Stomach (tissue), 19 donors: ENCODE measurements at places on chromosomes 4 and X. TPM values are rescaled to one million over a fixed set of nuclear protein-coding genes. Genes with fewer than 3 reads are reported as not detected.

DNA sequence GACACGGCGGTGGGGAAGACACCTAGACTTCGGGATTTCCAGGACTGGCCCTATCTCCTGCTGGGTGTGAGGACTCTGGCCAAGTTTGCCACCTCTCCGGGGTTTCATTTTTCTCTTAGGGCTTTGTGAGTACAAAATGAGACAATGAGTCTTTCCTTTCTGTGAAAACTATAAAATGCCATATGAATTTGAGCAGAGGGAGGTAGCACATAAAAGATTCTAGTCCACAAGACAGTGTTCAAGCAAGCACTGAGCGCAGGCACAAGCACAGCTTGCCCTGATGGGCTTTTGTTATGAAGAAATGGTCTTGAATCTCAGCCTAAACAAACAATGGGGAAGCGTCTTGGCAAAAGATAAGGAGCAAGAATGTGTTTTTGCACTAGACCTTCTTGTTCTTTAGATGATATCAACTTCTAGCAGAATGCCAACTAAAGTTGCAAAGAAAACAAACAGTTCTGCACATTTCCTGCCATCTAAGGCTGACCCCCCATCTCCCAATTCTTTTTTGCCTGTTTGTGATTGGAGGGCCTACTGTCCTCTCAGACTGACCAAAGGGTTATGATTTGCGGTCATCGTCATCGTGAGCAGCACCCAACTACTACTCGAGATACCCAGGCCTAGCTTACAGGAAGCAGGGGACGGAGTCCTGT lies 73.0 kb upstream of the ZNF518B start:
- H3K4me1 ChIP-seq, result peaks cover 6% of the 10 kb centered on the region
- H3K4me3 ChIP-seq, result no peak overlapping the region
- no peaks in the 10 kb centered on the region for H3K36me3 ChIP-seq

- H3K4me1 ChIP-seq, result no peaks in the 10 kb centered on the region
- peaks cover 4% of the 10 kb centered on the region for H3K27me3 ChIP-seq
These were observed at the start of gene TRIM61 for GRCh38 chr4:164977243-164978164. Gene TRIM61, minus strand, starts transcription at chr4:164977657. Its CDS starts 7,655 bp downstream, at chr4:164970002.

- H3K4me3 ChIP-seq, result no peak overlapping the region
- H3K4me1 ChIP-seq, result no peaks in the 10 kb centered on the region
- H3K27ac ChIP-seq, result no peak overlapping the region
These were observed 55.4 kb upstream of the SLC10A7 start for GRCh38 chr4:146577111-146577510.

DNA sequence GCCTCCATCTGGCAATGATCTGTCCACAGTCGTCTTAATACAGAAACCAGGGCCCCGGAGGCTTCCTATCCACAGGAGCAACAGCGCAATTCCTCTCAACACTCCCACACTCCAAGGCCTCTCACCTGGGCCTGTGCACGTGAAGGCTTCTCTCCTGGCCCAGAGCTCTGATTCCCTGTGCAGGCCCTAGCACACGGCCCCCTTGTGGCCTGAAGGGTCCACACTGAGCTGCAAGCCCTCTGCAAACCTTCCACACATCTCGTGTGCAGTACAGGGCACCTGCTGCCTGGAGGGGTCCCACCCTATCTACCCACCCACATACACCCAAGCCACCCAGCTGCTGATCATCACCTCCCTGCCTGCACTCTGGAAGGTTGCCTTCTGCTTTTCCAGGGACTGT lies 150.1 kb upstream of the NUDT10 start:
- no peaks in the 10 kb centered on the region for H3K4me1 ChIP-seq
- H3K4me3 ChIP-seq, result no peak overlapping the region
- H3K27ac ChIP-seq, result no peak overlapping the region
- DNase-seq, result no peak
- H3K36me3 ChIP-seq, result no peaks in the 10 kb centered on the region
- peaks cover 10% of the 10 kb centered on the region for H3K27me3 ChIP-seq

DNA sequence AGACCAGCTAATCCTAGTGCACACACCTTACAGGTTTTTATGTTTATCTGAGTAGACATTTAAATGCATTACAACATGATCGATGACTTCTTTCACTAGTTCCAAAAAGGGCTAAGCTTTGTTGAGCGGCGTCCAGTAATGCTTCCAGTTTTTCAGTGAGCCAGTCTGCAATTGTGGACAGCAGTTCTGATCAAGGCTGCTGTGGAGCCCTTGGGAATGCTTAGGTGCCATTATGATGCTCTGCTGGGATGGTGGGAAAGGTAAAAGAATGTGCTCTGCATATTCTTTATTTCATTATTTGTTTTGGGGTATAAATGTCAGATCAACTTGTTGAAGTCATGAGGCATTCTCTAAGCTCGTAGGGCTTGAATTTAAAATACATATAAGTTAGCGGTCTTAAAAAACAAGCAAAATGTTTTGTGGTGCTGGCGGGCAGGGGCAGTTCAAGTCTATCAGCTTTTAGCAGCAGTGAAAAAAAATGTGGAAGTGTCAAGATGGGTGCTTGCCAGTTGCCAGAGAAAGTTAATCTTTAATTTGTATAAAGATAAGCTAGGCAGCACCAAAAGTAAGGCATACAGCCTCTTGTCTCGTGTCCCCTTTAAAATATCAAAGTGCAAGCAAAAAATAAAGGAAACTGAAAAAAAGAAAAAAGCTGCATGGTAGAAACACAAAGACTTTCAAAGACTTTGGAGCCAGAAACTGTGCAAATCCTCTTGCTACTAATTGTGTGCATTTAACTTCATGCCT lies 5.8 kb downstream of the MID1IP1 start:
- DNase-seq, result no peak
- H3K4me3 ChIP-seq, result peak overlapping the region; percentile 15
- H3K36me3 ChIP-seq, result no peaks in the 10 kb centered on the region

DNA sequence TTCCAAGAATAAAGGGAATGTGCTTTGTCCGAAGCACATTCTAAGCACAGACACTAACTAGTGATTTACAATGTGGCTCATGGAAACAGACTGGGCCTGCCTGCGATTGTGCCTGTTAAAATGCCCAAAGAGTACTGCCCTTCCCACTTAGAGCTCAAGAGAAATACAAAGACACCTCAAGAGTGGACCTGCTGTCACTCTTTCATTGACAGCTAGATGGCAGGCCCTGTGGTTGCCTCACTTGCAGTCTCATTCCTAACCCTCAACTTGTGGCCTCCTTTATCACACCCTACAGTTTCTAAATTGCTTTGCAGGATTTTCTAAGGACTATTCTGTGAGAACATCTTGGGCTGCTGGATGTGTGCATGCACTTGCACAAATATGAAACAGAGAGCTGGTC lies 331.0 kb upstream of the EMCN start:
- no peak for DNase-seq
- H3K27ac ChIP-seq, result no peak overlapping the region
- no peaks in the 10 kb centered on the region for H3K27me3 ChIP-seq
- no peaks in the 10 kb centered on the region for H3K36me3 ChIP-seq
- no peaks in the 10 kb centered on the region for H3K4me1 ChIP-seq

DNA sequence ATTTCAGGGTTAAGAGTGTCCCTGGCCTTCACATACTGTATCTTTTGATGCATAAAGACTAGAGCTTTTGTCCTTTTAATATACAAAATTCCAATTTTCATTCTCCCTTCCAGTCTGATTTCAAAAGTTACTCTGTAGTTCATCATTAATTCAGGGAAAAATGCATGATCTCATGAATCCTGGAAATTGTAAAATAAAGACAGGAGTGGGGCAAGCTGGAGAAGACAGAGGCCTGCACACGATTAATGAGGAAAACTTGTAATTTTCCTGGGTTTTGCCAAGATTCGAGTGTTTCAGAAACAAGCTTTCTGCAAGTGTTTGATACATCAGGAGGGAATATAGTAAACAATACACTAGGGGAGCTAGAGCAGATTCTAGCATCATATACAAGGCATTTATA lies 947.9 kb downstream of the FAT4 start:
- H3K27ac ChIP-seq, result no peak overlapping the region
- DNase-seq, result no peak
- H3K4me1 ChIP-seq, result no peaks in the 10 kb centered on the region
- no peaks in the 10 kb centered on the region for H3K36me3 ChIP-seq

The ADAM29 gene
- total RNA-seq, result not detected

The BEND2 gene
- total RNA-seq, result not detected

The AFM gene
- total RNA-seq, result 1.8 TPM

The NAP1L2 gene
- 0.87 TPM for total RNA-seq

The CENPVL1 gene
- total RNA-seq, result not detected

The ADRA2C gene
- 3.6 TPM for total RNA-seq
